Fibroblast of gingiva (primary cell): ENCODE measurements at places on chromosomes 6 and 20.

- no peak for DNase-seq
Measured at GRCh38 chr6:138000941-138001340, 106.3 kb downstream of the PERP start.

- no peak for DNase-seq
Measured at GRCh38 chr6:25180630-25181349, 98.4 kb upstream of the CARMIL1 start.

DNA sequence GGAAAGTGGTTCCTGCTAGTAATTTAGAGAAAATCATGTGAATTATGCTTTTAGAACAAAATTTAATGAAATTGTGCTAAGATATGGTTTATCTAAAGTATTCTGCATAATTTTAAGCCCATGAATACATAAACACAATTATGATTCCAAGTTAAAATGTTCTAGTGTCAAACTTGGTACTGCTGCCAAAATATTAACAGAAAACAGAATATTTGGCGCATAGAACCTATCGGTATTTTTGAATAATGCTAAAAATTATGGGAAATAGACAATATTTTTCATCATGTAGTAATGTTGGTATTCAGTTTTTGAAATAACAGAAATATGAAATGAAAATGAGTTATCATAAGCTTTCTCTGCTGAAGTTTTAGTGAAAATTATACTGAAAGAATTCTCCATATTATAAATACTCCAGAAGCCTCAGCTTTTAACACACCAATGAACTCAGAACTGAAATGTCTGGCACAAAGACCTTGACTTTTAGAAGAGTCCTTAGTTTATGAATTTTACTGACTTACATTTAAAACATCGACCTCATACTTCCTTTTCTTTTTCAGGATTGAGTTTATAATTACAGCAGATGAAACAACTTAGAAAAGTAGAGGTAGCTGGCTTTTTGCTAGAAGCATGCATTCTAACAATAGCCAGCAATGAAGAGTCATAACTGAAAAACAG is 1192.3 kb upstream of the GJE1 start:
- no peak for DNase-seq

- DNase-seq, result no peak
Measured at GRCh38 chr6:125444006-125444923, 142.5 kb upstream of the HDDC2 start.

GRCh38 chr6:71250099-71250602 is 38.5 kb upstream of the OGFRL1 start:
- DNase-seq, result peak; percentile 91

DNA sequence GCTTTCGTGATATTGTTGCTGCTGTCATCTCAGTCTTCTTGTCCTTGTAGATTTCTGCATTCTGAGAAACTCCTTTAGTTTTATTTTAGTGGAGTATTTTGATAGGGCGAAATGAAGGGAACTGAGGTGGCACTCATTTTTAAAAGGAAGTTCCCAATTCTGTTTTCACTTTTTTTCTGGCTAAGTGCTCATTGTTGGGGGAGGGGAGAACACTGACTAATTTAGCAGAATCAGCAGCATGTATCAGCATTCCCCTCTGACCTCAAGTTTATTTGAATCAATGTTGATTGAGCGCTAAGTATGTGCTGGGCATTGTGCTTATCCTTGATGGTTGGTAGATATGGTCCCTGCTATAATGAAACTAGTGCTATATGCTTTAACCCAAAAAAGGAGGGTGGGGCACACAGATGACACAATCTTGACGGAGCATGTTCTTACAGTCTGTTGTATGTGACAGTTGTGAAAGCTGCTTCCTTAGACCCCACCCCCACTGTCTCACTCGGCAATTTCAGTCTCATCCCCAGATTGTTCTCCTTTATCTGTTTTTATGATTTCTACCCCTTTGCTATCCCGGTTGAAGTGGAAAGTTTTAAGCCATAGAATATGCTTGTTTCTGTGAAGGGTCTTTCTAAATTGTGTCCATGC is 262.4 kb downstream of the SOX4 start:
- DNase-seq, result no peak

DNA sequence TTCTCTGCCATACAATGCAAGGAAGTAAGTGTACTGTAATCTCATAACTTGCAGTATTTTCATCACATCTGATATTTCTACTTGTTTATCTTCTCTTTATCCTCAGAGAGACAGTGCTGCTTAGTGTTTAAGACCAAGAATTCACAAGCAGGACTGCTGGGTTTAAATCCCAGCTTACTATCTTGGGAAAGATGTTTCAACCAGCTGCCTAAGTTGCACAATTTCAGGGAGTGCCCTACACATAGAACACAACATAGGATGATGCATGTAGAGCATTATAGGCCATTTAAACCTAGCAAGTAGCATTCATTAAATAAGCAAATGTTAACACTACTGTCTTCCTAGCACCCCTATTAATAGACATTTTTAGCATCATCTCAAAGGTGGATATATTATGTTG is 205.2 kb upstream of the CEP162 start:
- DNase-seq, result peak; percentile 69

GRCh38 chr20:47682028-47682783 is 103.1 kb downstream of the SULF2 start:
- no peak for DNase-seq

- no peak for DNase-seq
Measured at GRCh38 chr6:164072240-164072666, 657.7 kb downstream of the QKI start.

- no peak for DNase-seq
Measured at GRCh38 chr20:3221398-3222226, 12.3 kb downstream of the ITPA start.

- DNase-seq, result no peak
Measured at GRCh38 chr20:59668926-59669850, 64.8 kb downstream of the PHACTR3 start.
